ENCODE measurements at places on chromosomes 1 and 21. TPM values are rescaled to one million over a fixed set of nuclear protein-coding genes. Genes with fewer than 3 reads are reported as not detected.

PCP4L1 gene
- not detected for polyA plus RNA-seq

HSD3B2 gene
- polyA plus RNA-seq = not detected

RPS27 gene
- polyA plus RNA-seq = 6,844 TPM

ZNF695 gene
- polyA plus RNA-seq = 11.1 TPM

NUDT4B gene
- polyA plus RNA-seq = 29.5 TPM

AMY2A gene
- not detected for polyA plus RNA-seq

VSIG8 gene
- not detected for polyA plus RNA-seq

PIGR gene
- polyA plus RNA-seq = not detected

Measured in K562 (cell line).